Activated CD8-positive, alpha-beta memory T cell treated with anti-CD3 and anti-CD28 coated beads for 1 hour (primary cell): ENCODE measurements at places on chromosomes 5 and 9.

GRCh38 chr5:78533356-78533755 lies 115.2 kb downstream of the LHFPL2 start:
- DNase-seq = no peak

- DNase-seq = no peak
Measured at GRCh38 chr5:83011985-83012384, 65.2 kb downstream of the TMEM167A start.

DNA sequence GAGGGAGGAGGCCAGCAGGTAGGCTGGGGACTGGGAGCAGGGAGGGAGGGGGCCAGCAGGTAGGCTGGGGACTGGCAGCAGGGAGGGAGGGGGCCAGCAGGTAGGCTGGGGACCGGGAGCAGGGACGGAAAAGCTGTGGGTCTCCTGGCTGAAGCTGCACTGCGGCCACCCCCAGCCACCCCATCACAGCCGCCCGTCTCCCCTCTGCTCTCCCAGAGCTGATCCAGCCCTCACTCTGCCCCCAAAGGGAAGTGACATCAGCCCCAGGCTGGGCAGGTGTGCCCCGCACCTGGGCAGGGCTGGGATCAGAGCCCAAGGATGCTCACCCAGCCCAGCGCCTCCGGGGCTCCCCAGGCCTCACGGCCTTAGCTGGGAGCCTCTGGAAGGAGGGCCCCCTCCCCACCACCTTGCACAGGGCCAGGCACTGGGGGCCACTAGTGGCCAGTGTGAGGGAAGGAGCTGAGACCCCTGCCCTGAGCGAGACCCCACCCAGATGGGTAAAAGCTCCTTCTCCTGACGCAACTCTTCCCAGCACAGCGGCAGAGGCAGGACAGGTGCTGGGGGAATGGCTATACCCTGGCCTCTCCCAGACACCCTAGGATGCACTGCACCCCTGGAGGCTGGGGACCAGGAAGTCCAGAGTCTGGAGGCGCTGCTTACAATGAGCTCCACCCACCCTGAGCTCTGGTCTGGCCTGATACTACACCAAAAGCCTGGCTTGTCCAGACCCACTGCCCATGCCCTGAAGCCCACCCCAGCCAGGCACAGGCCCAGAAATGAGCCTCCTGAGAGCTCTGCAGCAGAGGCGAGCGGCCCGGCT lies 11.6 kb downstream of the AGPAT2 start:
- DNase-seq = no peak

GRCh38 chr5:105573575-105573974 lies 2011.0 kb upstream of the NUDT12 start:
- no peak for DNase-seq
